ENCODE measurements at places on chromosomes 1 and 21.

- DNase-seq: no peak
Observed at GRCh38 chr1:37721565-37721964, 29.2 kb downstream of the CDCA8 start.

GRCh38 chr1:157080714-157081113 lies 18.9 kb downstream of the ETV3L start:
- DNase-seq: no peak

- DNase-seq: no peak
Observed at GRCh38 chr1:26537951-26538352, 8.4 kb downstream of the RPS6KA1 start.

- DNase-seq: peak; percentile 85
Observed at GRCh38 chr1:6419804-6420453, at the start of gene HES2. Gene HES2, minus strand, starts transcription at chr1:6419919. Its CDS starts 99 bp downstream, at chr1:6419820.

- peak; percentile 72 for DNase-seq
Observed at GRCh38 chr1:112674440-112674985, at the start of gene MOV10. Gene MOV10, plus strand, starts transcription at chr1:112674659. Its CDS starts 254 bp downstream, at chr1:112674913.

DNA sequence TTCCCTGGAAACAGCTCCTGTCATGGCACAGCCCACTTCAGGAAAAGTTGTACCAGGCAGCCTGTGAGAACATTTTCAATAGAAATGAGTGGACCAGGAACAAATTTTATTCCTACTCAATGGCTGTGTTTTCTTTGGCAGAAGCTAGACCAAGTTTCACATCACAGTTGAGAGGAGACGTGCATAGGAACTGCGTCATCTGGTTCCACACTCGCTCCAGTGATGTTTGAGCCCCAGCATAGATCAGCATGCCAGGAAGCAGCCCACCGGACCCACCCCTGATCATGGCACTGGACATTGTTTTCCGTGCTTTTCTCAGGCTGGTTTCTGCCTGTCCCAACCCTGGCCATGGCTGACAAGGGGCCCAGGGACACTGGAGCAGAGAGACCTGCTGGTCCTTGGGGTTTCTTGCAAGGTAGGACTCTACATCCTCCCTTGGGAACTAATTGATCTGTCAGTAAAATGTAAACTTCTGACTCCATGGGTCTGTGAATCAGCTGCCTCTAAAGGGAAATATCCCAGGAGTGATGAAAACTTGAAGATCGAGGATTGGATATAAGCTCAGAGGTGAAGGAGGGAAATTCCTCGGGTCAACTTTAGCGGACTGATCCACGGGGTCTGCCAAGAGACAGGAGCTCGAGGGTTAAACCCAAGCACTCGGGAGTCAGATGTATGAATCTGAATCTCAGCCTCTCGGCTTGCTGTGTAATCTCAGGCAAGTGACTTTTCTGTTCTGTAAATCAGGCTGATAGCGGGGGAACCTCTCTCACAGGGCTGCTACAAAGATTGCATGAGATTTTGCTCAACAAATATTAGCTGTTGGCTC lies 35.7 kb downstream of the NEK2 start:
- DNase-seq: no peak

DNA sequence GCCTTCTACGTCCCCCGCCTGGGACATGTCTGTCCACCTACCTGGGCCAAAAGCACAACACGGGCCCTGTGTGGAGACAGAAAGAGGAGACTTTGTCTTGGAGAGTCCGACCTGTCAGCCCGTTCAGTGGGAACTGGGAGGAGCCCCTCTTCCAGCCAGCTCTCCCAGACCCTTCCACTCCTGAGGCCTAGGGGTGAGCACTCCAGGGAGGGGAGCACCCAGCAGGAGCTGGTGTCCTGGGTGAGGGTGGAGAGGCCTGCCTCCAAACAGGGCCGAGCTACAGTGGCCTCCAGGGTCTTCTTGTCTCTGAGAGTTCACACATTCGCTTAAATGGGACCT lies 546 bp downstream of the SPOCD1 start:
- no peak for DNase-seq

DNA sequence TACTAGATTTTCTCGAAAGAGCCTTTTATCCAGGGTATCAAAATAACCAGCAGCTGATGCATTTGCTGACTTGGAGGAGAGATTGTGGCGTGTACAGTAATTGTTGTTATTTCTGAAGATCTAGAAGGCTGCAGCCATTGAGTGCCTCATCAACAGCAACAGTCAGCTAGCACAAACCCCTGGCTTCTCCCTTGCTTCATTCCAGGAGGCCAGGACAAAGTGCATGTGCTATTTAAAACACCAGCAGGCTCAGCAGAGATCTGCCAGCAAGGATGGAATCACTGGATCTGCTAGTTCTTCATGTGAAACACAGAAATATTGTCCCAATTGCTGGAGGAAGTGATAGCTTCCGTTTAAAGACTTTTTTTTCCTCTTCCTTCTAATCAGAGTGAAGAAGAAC lies 2.8 kb upstream of the NGF start:
- DNase-seq: no peak

GRCh38 chr1:247322849-247323586 lies 8.6 kb downstream of the ZNF496 start:
- DNase-seq: no peak

DNA sequence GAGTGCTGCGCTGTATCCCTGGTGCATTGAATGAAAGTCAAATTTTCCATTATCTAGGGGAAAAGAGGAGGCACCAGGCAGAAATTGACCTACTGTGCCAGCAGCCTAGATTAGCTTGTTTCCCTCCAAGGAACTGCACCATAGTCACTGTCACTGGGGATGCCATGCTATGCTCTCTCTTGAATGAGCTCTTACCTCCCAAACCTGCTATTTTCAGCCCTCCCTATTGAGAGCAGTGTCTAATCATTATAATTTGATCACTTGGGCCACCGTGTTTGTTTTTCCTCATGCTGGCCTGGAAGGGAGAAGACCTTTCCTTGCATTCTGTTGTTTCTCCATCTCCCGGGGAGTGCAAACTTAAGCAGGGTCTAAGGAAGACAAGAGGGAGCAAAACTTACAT lies 492.9 kb downstream of the SIPA1L2 start:
- DNase-seq: no peak
